Stimulated activated CD4-positive, alpha-beta T cell treated with anti-CD3 and anti-CD28 coated beads, TNF-alpha, amount 100 ng/mL, for 4 hours (primary cell): ENCODE measurements at places on chromosomes 3 and 15.

GRCh38 chr3:23667536-23668429 lies 138.0 kb upstream of the UBE2E1 start:
- no peak for DNase-seq

- DNase-seq = no peak
These were observed 62.0 kb downstream of the ABHD2 start for GRCh38 chr15:89150287-89150686.

DNA sequence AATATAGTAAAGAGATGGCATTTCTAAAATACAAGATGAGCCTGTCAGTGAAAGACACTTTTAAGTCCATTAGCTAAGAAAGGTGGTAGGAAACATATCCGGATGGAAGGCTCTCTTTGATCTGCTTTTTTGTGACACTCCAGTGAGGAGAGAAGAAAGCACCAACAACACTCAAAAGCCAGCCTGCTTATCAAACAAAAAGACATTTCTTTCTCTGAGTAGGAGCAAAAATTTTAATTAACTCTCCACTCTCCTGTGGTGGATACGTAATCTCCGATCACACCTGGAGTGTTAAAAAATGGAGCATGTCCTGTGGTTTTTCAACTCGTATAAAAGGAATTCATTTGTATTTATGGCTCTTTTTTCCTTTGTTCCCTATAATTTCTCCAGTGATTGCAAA lies 65.3 kb downstream of the OXNAD1 start:
- DNase-seq = no peak

DNA sequence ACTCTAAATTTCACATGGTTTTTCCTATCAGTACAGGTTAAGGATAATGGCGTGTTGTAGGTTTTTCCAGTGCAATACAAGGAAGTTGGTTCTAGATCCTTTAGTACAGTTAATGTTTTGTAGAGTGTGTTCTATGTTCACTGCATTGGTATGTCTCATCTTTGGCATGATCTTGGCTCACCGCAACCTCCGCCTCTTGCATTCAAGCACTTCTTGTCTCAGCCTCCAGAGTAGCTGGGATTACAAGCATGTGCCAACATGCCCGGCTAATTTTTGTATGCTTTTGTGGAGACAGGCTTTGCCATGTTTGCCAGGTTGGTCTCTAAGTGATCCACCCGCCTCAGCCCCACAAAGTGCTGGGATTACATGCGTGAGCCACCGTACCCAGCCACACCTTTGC lies 30.4 kb downstream of the SNRPN start:
- no peak for DNase-seq

DNA sequence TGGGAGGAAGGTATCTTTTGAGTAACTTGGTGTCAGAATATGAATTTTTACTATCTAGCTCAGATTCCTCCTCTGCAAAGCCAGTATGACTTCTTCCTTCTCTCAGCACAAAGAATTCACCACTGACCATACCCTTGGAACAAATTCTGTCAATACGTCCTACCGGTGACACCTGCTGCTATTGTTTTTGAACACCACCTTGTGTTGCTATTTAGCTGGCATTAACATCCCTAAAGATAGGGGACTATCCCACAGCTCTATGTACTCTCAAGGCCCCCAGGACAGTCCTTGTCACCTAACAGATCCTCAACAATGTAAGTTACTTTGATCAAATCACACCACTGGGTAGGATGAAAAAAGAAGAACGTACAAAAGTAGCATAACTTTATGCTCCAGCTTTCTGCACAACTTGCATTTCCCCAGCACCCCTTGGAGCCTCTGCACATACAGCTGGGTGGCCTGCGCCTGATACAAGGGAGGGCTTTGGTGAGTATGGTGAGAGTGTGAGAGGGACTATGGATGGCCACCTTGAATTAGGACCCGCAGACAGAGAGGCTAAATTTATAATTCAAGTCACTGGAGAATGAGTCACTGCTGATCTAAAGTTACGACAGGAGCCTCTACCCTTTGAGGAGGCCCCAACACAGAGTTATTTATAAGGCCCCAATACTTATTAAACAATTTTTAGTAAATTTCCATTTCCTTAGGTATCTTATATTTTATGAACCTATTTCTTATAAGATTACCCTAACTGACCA lies 2.3 kb upstream of the COLQ start:
- DNase-seq = no peak

GRCh38 chr3:189355115-189355480 lies 183.3 kb downstream of the TPRG1 start:
- no peak for DNase-seq

DNA sequence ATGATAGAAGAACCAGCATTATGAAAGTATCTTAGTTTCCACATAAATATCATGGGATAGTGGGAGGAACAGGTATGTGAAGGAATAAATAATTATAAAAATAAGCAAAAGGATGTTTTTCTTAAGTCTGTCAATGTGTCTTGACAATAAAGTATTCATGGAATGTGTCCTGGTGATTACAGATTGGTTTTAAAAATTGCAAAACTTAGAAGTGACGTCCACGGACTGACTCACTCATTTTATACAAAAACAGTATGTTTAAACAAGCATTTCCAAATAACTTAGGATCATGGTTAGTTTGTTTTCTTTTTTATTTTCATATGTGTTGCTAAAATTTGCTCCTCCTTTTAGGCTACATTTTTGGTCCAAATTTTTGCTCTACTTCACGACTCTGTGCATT lies 687.0 kb upstream of the NECTIN3 start:
- DNase-seq = no peak

GRCh38 chr15:95724908-95725633 lies 605.4 kb upstream of the NR2F2 start:
- DNase-seq = no peak

GRCh38 chr3:28569357-28569756 lies 220.7 kb upstream of the AZI2 start:
- no peak for DNase-seq

- DNase-seq = no peak
These were observed 49.6 kb downstream of the CACNA2D3 start for GRCh38 chr3:54171951-54172350.

- no peak for DNase-seq
These were observed 184.7 kb upstream of the POU1F1 start for GRCh38 chr3:87461036-87461435.

- DNase-seq = no peak
These were observed 99.1 kb upstream of the AGTR1 start for GRCh38 chr3:148598619-148599018.

- DNase-seq = no peak
These were observed 62.8 kb upstream of the UTS2B start for GRCh38 chr3:191393146-191393545.

DNA sequence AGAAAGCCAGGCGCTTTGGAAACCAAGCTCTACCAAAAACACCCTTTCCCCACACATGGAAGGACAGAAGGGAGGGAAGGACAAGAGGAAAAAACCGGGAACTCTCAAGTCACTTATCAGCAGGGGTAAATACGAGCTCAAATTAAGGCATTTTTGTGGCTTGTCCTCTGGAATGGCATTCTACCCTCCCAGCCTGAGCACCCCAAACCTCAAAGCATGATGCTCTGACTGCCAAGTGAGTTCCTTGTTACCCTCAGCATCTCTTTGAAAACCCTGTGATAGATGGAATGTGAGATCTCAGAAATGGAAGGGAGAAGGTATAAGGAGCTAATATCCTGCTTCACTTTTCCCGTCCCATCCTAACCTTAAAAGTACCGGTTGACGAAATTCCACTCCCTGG lies 8.1 kb upstream of the CSPG5 start:
- no peak for DNase-seq

GRCh38 chr15:32851572-32851971 lies 133.8 kb downstream of the GREM1 start:
- no peak for DNase-seq

DNA sequence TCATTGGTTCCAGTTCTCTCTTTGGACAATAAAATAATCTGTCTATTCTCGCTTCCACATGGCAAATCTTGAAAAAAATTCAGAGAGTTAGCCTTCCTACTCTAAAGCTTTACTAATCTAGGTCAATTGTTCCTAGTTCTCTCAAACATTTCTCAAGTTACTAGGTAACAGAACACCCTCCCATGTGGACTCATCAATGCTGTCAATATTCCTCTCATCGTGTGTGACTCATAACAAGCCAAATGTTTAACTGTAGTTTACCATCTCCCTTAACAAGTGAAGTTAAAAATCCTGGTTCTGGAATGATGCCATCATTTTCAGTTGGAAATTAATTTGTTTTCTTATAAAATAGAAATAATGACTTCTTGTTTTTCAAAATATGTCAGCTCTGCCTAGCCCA lies 438.6 kb downstream of the ROBO1 start:
- DNase-seq = no peak

DNA sequence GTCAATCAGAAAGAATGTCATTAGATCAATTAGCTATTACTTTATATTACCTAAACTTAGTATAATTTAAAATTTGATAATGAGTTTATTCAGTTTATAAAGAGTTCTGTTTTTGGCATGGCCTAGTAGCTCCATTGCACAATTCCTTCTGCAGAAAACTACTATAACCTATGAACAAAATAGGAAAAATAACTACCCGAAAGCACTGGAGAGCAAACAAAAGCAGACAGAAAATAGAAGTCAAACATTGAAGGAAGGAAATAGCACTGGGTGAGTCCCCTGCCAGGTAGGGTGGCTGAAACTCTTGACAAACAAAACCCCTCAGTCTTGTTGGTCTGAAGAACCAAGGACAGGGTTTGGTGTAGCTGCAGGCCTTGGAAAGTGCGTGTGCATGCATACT lies 37.5 kb downstream of the CMC1 start:
- no peak for DNase-seq

DNA sequence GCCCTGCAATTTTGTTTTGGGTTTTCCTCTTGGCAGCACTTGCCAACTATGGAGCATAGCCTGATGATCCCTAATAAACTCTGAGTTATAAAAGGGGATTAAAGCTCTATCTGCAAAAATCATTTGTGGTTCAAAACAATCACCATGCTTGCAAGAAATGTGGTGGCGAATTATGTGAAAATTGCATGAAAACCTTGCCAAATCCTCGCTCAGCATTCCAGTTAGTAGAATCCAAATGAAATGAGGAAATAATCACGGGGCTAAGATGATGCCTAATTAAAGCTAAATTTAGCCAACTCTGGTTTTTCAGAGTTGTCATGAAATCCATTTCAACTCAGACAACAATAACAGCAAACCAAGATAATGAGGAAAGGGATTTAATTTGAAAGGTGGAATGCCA lies 73.0 kb upstream of the PROK2 start:
- DNase-seq = no peak

DNA sequence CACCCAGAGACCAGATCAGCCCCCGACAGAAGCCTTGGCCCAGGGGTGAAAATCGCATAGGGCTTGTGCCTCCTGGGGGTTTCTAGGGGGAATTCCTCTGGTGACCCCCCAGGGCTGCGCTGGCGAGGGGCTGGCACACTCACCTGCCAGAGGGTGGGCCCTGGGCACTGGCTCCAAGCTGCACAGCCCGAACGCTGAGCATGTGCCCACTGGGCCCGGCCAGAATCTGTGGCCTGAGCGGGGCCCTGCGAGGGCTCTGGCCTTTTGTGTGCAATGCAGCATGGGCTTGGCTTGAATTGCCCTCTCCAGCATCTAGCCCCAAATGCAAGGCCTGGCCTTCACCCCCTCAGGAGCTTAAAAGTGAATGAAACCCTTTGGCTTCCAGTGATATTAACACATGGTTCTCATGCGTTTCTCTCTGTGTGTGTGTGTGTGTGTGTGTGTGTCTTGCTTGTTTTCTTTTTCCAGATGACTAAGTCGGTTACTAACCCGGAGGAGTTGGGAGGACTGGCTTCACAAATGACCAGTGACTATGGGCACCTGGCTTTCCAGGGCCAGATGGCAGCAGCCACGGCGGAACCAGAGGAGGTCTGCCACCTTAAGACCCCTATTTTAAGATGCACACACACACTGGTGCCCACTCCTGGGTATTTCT lies 259.1 kb upstream of the TPM1 start:
- DNase-seq = no peak

GRCh38 chr3:189588070-189588469 lies 43.1 kb upstream of the TP63 start:
- no peak for DNase-seq

GRCh38 chr3:110253794-110254193 lies 817.8 kb upstream of the NECTIN3 start:
- no peak for DNase-seq

DNA sequence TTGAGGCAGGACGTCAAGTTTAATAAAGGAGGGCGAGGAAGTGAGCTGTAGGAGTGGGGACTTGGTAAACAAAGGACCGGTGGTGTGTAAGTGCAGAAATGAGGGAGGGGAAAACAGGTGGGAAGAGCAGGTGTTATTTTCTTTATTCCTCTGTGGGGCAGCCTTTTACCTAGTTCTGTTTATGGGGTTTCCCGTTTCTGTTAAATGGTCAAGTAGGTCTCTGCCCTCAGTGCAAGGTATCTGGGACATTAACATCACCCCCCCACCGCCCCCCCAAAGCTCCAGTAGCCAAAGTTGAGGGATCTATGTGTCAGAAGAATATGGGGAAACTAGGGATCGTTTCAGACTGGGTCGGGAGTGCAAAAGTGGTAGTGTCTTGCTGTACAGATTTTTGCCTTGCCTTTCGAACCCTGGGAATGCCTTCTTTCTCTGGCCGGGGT lies 893 bp downstream of the MGA start:
- DNase-seq = no peak

DNA sequence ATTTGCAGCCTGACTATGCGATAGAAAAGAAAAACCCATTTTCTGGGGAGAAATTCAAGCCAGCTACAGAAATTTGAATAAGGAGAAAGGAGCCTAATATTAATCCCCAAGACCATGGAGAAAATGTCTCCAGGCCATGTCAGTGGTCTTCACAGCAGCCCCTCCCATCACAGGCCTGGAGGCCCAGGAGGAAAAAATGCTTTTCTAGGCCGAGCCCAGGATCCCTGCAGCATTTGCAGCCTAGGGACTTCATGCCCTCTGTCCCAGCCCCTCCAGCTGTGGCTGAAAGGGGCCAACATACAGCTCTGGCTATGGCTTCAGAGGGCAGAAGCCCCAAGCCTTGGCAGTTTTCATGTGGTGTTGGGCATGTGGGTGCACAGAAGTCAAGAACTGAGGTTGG lies 26.3 kb downstream of the ARRDC4 start:
- no peak for DNase-seq

DNA sequence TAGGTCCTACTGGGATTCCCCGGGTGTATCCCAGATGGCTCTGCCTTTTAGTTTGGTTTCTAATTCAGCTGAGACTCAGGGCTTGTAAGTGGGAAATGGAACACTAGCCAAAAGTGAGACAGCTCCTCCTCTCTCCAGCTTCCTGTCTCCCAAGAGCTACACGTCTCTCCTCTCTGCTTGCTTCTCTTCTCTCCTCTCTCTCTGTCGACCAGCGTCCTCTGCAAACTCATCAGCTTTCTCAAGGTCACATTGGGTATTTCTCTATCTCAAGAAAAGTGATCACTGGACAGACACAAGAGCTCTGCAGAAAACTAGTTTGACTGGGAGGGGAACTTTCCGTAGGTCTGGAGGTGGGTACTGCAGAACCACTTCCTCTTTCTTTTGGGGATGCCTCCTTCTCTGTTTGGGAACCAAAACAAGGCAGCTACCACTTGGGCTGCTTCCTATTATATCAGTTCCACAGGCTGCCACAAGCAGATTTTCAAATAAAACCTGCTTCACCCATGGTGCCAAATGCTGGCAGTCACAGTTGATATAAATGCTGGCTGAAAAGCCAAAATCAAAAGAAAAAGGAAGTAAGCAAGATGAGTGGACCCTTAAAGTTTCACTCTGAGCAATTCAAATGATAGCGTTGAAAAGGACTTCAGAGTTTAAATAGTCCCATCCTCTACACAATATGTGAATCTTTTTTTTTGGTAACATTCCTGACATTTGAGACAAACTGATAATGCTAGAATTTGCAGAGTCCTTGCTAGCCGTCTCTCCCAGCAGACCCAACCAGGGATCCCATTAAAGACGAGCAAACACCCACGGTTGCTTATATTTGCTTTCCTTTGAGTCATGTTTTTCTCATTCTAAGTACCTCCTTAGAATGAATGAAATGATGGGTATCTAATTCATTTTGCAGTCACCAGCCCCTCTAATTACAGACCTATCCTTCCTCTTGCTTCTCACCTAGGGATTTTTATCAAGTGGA lies 7.2 kb upstream of the DYNC1LI1 start:
- DNase-seq = no peak
